ENCODE measurements at places on chromosomes 2 and 18.

- no peak for DNase-seq
These were observed 86.3 kb downstream of the SPIRE1 start for GRCh38 chr18:12571630-12572029.

GRCh38 chr2:72156872-72157271, 9.2 kb upstream of the CYP26B1 start:
- no peak for DNase-seq

DNA sequence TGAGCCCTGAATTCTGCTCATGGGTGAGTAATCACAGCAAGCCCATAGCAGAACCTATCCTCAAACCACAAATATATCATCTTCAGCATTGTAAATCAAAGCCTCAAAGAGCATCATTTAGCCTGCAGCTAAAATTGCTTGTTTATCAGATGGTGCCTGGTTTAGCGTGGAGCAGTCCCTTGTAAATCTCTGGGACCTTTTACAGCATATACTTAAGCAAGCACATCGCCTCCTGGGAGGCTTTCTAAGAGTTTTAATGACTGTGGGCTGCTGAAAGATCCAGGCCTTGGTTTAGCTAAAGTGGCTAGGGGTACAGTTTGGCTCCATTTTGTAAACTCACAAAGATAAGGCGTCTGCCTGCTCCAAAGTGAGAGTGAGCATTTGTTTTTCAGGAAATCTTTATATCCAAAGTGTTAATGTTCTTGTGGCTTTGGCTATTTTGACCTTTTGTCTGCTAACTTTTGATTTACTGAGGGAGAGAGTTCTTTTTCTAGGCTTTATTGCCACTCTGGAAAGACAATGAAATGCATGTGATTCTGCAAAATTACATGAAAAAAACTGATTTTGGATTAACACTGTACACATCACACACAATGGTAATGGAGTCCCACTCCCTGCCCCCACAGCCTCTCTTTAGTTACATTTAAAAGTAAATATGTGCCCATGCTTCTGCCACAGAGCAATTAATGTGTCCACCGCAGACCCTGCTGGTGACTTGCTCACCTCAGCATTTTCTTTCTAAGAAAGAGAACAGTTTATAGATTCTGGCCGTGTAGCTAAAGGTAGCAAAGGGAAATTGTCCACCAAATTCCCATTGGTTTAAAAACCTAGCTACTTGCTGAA, 194.8 kb downstream of the LNPK start:
- no peak for DNase-seq

DNA sequence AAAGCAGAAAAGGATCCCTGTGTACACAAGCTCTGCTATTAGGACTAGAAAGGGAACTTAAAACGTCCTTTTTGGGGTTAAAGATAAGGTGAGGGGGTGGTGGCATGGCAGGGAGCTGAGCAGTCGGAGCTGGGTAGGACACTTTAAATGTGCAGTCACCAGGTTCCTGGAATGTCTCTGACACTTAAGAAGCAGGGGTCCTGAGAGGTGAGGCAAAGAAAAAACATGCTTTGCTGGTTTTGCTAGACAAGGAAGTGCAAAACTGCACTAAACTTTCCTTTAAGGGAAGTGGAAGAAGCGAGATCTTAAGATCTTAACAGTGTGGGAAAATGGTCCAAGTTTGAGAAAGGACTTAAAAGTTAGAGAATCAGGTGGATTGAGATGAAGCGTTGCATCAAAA, 99.5 kb upstream of the MAP3K20 start:
- no peak for DNase-seq

- no peak for DNase-seq
These were observed 147.0 kb upstream of the KLHL14 start for GRCh38 chr18:32919799-32920198.

Data from frontal cortex (tissue), 4 donors.